ENCODE measurements at places on chromosomes 2 and 18.

- DNase-seq = no peak
These were observed 49.7 kb upstream of the RASGRP3 start for GRCh38 chr2:33426666-33427231.

DNA sequence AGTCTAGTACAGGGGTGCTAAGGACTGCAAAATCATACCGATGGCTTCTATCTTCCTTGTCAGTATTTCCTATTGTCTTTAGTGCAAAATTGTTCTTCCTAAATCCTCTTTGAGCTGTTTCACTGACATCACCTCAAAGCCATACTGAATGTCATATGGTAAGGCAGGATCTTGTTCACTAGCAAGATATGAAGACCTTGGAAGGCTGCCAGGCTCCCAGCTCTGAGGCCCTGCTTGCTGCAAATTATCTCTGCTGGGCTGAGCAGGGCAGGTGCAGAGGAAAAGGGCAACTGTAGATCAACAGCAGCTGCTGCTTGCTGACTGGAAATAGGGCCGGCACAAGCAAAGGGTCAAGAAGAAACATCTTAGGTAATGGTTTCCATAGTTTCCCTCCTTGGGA is 58.2 kb downstream of the PMAIP1 start:
- peak; percentile 78 for DNase-seq

- DNase-seq = peak; percentile 64
These were observed 74.2 kb downstream of the VIT start for GRCh38 chr2:36770542-36771287.

- DNase-seq = no peak
These were observed 655.3 kb upstream of the FAM98A start for GRCh38 chr2:34254272-34254878.

DNA sequence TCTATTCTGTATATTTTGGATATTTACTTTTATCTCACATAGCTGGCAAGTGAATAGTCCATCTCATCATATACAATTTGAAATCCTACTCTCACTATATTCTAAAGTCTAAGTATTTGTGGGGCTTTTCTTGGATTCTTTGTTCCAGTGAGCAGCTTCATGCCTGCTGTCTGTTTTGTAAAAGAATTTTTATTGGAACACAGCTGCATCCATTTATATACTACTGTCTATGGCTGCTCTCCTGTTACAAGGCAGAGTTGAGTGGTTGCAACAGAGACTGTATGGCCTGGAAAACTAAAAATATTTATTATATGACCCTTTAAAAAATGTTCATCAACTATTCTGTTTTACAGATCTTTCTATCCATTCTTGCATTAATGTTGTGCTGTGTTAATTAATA is 193.3 kb upstream of the KLHL14 start:
- DNase-seq = no peak

- DNase-seq = peak; percentile 90
These were observed 87.1 kb upstream of the MCFD2 start for GRCh38 chr2:47002480-47003381.

DNA sequence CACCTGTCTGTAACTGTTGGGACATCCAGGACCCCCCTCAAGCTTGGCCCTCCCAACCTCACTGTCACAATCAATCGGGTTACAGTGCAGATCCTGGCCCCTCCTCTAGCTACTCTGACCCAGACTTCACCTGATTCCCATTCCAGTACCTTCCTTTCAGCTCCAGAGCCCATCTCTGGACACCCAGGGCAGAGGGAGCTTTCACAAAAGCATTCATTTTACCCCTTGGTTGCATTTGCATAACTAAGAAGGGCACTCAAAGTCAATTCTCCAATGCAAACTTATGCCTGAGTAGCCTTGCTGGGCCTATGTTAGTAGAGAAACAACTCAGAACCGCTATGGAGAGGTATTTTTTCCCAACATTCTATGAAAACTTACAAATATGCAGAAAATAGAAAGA is 7.4 kb downstream of the ZAP70 start:
- no peak for DNase-seq

DNA sequence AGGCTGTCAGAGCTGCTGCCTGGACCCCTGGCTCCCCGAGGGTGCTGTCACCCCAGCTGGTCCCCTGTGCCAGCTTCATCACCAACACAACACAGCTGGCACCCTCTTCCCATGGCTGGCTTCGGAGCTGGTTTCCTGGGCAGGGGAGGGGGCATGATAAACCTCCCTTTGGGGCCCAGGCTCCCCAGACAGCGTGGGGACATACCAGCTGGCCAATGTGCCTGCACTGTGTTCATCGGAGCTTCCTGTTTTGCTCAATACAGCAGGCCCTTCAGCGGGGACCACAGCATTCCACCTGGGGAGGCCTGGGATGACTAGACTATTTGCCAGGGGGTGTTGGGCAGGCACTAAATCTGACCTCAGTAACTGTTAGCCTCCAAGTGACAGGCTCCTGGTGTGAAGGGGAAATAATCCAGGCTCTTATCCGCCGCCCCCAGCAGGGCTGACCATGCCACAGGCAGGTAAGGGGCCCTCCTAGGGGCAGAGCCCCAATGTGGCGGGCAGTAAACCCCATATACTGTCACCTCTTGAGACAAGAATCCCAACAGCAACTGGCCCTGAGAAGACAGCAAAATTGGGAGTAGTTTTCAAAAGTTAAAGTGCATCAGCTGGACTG is 44.6 kb downstream of the EMX1 start:
- no peak for DNase-seq

GRCh38 chr2:218894151-218894879 is 13.7 kb downstream of the WNT10A start:
- DNase-seq = peak; percentile 37

GRCh38 chr2:28432362-28432761 is 39.7 kb downstream of the FOSL2 start:
- DNase-seq = no peak

GRCh38 chr2:114040826-114041225 is 150.9 kb downstream of the ACTR3 start:
- DNase-seq = no peak

DNA sequence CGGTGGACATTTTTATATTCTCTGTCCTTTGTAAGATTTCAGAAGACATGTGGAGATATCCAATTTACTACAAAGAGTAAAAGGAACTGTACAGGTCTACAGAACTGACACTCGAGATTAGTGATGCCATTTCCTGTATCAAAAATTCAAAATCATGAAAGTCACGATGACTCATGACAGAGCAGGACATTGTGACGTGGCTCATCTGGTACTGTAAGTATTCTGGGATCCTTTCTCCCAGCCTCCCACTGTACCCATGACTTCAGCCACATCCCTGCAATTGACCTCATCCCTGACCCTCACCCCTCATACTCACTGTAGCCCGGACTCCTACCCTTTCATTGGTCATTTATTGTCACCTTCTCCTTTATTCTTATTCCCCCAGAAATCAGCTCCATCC is 736.5 kb downstream of the EPHA4 start:
- no peak for DNase-seq

DNA sequence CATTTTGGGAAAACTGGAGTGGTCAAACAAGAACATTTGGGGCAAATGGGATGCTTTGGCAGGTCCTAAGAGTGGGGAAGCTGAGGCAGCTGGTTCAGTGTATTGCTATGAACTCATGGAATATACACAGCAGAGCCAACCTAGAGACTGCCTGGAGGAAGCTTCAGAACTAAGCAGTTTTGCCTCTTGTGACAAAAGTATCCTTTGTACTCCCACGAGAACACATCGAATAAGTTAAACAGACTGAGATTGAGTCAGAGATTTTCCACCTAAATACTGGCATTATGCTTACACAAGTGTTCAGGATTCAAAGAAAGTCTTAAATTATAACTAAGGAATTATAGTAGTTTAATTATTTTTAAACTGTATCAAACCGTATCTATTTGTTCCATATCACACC is 5.2 kb upstream of the ARMC9 start:
- no peak for DNase-seq

DNA sequence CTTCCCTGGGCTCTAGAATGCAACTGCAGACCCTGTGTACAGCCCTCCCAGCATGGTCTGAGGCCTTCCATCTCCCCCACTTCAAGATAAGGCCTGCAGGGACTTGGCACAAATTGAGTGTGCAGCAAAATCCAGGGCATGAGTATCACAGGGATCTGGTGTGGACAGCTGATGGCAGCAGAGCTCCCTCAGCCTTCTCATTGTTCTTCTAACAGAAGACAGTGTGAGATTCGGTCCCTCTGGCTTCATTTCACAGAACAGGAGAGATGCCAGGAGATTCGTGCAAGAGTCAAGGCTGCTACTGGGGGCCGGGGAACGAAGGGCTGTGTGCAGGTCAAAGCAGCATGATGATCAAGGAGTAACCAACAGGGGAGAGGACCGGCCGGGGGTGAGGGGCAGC is 85.8 kb downstream of the UXS1 start:
- DNase-seq = peak; percentile 54

DNA sequence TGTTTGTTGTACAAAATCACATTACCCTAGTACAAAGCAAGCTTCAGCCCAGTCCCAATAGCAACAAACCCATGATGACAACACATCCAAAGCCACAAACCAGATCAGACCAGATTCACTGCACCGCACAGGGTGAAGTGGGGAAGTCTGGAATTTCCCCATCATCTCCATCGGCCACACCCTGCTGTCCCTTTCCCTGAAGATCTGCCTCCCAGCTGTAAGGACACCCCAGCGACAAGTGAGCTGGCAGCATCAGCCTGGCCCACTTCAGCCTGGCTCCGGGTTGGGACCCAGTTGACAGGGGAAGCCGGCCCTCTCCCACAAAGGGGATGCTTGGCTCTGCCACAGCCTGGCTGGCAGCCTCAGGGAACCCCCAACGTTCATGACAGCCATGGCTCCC is 207.6 kb downstream of the MGAT5 start:
- no peak for DNase-seq

DNA sequence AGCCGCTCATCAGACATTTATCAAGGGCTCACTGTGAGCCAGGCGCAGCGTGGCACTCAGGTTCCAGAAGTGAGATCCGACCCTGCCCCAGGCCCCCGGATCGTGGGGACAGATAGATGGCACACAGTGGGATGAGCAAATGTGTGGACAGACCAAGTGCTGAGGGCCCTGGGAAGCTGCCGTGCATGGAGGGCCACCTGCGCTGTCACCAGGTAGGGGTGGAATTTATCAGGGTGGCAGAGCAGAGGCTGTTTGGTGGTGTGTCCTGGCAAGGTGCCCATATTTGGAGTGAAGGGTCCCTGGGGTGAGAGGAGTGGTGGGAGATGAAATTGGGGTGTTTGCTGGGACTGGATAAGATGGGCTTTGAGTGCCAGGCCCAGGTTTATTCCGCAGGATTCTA is 92.8 kb upstream of the HS6ST1 start:
- DNase-seq = peak; percentile 18

DNA sequence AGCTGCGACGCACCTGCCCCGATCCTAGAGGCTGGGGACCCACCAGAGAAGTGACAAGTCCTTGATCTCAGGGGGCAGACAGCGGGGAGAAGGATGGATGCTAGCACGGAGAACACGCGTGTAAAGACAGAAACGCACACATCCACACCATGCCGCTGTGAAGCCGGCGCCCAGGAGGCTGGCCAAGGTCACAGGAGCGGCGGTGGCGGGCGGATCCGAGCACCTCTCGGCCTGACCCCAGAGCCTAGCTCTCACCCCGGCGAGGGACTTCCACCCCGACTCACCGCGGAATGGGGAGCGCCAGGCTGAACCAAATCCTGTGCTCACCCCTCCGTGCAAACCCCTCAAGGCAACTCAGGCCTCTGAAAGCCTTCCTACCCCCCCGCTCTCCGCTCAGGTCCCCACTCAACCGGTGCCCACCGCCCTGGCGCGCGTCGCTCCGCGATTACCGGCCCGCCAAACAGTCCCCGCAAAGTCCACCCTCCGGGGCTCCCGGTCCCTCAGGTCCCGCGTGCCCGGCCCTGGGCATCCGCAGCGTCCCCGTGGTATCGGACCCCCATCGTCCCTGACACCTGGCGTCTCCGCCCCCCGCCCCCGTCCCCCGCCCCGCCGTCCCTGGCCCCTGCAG is 460 bp upstream of the LRRFIP1 start:
- DNase-seq = no peak

- no peak for DNase-seq
These were observed 81.2 kb downstream of the SH3YL1 start for GRCh38 chr2:182509-183122.

GRCh38 chr2:182652326-182652725 is 63.7 kb upstream of the DNAJC10 start:
- DNase-seq = no peak

DNA sequence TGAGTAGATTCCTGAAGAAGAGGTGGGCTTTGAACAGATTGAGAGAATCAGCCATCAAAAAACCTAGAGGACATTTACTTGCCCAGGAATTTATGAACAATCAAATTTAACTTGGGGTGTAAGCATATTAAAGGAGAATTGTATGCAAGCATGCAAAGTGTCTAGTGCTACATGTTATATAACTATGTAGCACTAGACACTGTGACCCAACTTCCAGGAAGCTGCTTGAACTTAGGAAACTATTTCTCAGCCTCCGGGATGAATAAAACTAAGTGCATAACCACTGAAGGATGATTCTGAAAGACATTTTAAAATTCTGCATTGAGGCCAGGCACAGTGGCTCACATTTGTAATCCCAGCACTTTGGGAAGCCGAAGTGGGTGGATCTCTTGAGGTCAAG is 12.4 kb downstream of the MFF start:
- DNase-seq = no peak

GRCh38 chr2:3254442-3254941 is 123.1 kb downstream of the EIPR1 start:
- DNase-seq = no peak

GRCh38 chr18:54220406-54220805 is 4.1 kb downstream of the MBD2 start:
- no peak for DNase-seq

- peak; percentile 68 for DNase-seq
These were observed 310.9 kb downstream of the PRKCE start for GRCh38 chr2:45962177-45962921.

GRCh38 chr2:151882786-151883445 is 54.7 kb upstream of the ARL5A start:
- no peak for DNase-seq

DNA sequence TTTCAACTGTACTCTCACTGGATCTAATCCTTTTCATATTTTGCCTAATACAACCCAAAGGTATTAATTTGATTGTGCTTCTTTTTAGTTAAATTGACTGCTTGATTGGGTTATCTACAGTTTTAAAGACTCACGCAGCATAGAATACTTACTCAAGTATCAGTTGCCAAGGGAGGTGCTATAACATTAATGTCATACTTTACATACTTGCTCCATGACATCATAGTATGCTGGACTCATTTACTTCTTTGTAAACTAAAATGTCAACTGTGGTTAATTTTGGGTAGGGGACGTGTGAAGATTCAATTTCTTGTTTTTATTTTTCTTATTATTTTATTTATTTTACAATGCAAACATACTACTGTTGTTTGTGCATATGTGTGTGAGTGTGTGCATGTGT is 716.2 kb upstream of the VRK2 start:
- DNase-seq = no peak

- DNase-seq = no peak
These were observed 2.1 kb upstream of the TANC1 start for GRCh38 chr2:158966312-158966711.
